ENCODE measurements at places on chromosomes 6 and 20. TPM values are rescaled to one million over a fixed set of nuclear protein-coding genes. Genes with fewer than 3 reads are reported as not detected.
A peak's percentile ranks its signal among the peaks of the same experiment; 100 is the strongest.

DNA sequence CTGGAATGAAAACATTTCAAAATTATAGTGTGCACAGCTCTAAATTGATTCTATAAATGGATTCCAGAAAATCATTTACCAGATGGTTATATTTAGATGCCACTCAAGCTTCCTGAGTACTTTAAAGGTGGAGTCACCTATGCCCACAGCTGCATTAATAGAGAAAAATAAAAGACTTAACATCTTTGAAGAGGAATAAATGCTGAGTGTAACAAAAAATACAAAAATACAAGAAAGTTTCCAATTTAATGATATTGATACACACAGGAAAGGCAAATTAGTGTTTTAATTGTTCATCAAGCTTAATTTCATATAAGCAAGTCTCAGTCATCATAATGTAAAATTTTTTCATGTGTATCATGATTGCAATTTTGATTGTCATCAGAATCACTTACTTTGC is 89.5 kb upstream of the MANEA start:
- H3K27me3 ChIP-seq, result no peaks in the 10 kb centered on the region
- no peak overlapping the region for H3K4me3 ChIP-seq
- no peak for DNase-seq
- no peaks in the 10 kb centered on the region for H3K36me3 ChIP-seq
- H3K4me1 ChIP-seq, result peaks cover 4% of the 10 kb centered on the region

NMBR gene
- total RNA-seq, result not detected

- no peaks in the 10 kb centered on the region for H3K27me3 ChIP-seq
- H3K4me3 ChIP-seq, result no peak overlapping the region
- DNase-seq, result no peak
- no peaks in the 10 kb centered on the region for H3K36me3 ChIP-seq
These were observed 45.6 kb upstream of the SGK1 start for GRCh38 chr6:134363323-134364039.

GRCh38 chr6:167211881-167212712 is 54.3 kb upstream of the GPR31 start:
- H3K36me3 ChIP-seq, result no peaks in the 10 kb centered on the region
- no peak overlapping the region for H3K27ac ChIP-seq
- H3K4me3 ChIP-seq, result no peak overlapping the region
- no peaks in the 10 kb centered on the region for H3K4me1 ChIP-seq
- H3K27me3 ChIP-seq, result peaks cover 16% of the 10 kb centered on the region

DNA sequence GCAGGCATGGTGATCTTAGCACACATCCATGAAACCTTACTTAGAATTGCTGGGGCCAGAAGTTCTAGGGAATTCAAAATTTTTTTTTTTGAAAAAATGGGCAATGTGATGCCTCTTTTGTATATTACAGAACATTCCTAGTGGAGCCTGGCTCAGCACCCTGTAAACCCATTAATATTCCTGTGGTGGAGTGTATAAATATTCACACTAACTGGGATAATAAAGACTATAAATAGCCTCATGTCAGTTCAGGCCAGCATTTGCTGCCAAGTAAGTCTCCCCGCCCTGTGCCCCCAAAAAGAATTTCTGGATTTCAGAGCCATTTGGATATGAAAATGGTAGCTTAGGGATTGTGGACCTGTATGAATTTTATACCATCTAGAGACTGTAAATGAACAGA is 14.8 kb downstream of the BANF2 start:
- H3K36me3 ChIP-seq, result no peaks in the 10 kb centered on the region
- H3K4me3 ChIP-seq, result no peak overlapping the region
- DNase-seq, result no peak
- peaks cover 3% of the 10 kb centered on the region for H3K27me3 ChIP-seq

GRCh38 chr6:42276034-42276890 is 58.6 kb upstream of the MRPS10 start:
- DNase-seq, result no peak
- no peak overlapping the region for H3K27ac ChIP-seq
- H3K27me3 ChIP-seq, result no peaks in the 10 kb centered on the region

DNA sequence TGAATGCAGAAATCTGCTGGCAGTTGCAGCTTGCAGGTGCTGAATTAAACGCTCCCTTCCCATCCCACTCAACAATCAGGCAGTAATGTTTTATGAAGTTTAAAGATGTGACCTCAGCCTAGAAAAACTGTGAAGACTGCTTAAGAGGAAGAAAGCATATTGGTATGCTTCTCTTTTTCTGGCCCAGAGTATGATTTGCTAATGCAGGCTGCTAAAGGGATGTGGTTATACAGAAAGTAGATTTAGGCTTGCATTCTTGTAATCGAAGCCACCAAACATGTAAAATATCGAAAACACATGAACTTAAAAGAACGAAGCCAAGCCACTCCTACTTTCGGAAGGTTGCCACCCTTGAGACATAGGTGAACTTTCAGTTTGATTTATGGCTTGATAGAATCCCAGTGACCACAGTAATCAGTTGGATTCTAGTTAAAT is 40.7 kb downstream of the MAP3K5 start:
- peaks cover 63% of the 10 kb centered on the region for H3K4me1 ChIP-seq
- no peaks in the 10 kb centered on the region for H3K27me3 ChIP-seq
- peak overlapping the region; percentile 60 for H3K4me3 ChIP-seq
- H3K27ac ChIP-seq, result peak overlapping the region; percentile 82

- no peak overlapping the region for H3K27ac ChIP-seq
- no peak overlapping the region for H3K4me3 ChIP-seq
- H3K36me3 ChIP-seq, result peaks cover 49% of the 10 kb centered on the region
- peaks cover 9% of the 10 kb centered on the region for H3K4me1 ChIP-seq
These were observed 28.6 kb downstream of the CEP43 start for GRCh38 chr6:167027772-167028171.

DNA sequence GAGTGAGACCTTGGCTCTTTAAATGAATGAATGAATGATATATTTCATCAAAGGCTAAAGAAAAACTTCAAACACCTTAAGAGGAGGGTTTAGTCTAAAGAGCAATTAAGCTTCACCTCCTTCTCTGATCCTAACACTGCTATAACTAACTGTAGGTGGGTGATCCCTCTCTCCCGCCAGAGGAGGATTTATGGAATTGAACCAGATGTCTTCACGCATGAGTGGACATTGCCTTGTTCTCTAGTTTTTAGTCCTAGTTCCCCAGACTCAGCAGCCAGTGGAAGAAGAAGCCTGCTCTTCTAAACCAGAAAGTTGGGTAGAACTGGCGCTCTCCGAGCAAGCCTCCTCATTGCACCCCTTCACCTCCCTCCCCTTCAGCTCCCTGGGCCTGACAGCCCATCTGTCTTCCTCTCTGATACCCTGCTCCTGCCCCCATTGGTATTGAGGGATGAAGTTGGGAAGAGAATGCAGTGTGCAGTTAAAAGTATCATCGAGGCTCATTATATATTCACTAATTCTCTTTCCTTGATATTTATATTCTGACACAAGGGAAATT is 142.7 kb downstream of the ARID1B start:
- H3K36me3 ChIP-seq, result peaks cover 8% of the 10 kb centered on the region
- H3K4me3 ChIP-seq, result no peak overlapping the region
- peaks cover 69% of the 10 kb centered on the region for H3K4me1 ChIP-seq
- no peaks in the 10 kb centered on the region for H3K27me3 ChIP-seq
- no peak for DNase-seq
- no peak overlapping the region for H3K27ac ChIP-seq

DNA sequence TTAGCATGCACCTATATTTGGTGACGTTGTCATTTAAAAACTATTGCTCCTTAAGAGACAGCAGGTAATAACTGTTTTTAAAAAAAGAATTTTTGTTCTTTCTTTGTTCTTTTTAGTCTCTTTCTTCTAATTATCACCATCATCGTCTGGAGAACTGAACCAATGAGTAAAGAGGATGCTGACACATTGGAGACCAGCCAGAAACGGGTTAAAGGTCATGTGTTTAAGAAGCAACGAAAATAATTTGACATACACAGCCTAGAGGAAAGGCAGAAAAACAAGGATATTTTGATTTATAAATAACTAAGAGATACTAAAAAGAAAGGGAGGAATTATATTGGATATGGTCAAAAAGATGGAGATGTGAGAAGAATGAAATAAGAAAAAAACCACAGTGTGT is 19.2 kb upstream of the FYN start:
- DNase-seq, result no peak
- no peaks in the 10 kb centered on the region for H3K4me1 ChIP-seq
- no peak overlapping the region for H3K27ac ChIP-seq
- no peak overlapping the region for H3K4me3 ChIP-seq

- H3K36me3 ChIP-seq, result peaks cover 37% of the 10 kb centered on the region
- peaks cover 11% of the 10 kb centered on the region for H3K4me1 ChIP-seq
- no peak overlapping the region for H3K4me3 ChIP-seq
- DNase-seq, result no peak
- H3K27me3 ChIP-seq, result no peaks in the 10 kb centered on the region
These were observed 241.2 kb upstream of the TAB2 start for GRCh38 chr6:149076355-149076734.

PPIL1 gene
- total RNA-seq, result 27.0 TPM

SOBP gene
- 1.1 TPM for total RNA-seq
